ENCODE measurements at places on chromosomes 1 and 21.

GRCh38 chr21:35204850-35205541 lies 155.9 kb upstream of the RUNX1 start:
- no peak for DNase-seq

DNA sequence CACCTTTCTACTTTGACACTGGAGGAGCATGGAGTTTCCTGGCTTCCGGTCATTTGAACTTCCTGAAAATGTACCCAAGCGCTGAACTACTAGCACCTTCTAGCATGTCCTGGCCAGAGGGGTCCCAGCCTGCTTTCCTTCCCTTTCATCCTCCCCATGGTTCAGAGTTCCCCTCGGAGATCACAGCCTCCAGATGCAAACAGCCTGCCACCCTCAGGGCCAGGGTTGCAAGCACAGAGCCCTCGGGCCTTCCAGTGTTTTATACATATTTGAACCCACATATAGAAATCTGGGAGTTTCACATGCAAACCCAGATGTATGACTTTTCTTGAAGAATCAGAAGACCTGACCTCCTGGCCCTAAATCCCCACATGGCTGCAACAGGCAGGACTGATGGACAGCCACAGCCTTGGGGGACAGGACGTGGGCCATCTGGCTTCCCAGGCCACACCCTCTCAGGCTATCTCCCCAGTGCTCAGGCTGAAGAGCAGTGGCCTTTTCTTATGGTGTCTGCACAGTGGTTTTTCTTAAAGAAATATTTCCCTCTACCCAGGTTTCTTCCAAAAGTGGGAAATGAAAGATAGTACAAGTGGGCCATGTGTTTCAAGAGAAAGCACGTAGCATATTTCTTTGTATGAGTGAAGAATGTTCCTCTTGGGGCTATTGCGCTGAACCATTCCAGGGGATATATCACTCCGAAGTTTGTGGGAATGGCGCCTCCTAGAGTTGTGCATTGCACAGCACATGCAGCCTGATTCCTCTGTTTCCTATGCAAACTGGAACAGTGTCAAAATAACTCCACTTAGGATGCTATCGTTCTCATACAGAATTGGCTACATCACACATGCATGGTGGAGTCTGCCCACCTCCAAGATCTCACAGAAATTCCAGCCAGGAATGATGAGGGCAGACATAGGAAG lies 232.0 kb upstream of the VAMP3 start:
- DNase-seq, result no peak

DNA sequence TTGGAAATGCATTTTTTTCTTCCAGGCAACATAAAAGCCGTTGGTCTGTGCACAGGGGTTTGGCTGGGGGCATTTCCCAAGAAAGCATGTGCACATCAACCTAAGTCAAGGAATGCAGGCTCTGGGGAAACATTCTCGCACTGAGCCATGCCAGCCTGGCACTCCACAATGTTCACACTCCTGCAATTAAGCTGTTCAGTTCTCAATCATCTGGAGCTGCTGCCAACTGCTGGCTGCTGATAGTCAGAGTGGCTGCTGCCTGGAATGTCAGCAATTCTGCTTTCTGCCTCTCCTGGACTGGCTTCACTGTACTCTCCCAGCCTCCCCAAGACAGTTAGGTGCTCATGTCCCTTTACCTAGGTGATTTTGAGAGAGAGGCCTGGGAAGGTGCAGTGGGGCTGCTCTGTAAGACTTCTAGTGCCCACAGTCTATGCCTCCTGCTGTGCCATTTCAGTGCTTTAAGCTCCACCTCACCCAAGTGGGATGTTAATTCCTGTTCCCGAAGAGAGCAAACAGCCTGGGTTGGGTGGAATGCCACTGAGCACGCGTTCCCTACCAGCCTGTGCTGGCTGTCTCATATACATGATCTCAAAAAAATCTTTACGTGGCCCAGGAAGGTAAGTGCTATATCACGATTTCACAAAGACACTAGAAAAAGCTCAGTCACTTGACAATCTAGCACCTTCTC lies 131.7 kb downstream of the BRINP2 start:
- DNase-seq, result no peak

DNA sequence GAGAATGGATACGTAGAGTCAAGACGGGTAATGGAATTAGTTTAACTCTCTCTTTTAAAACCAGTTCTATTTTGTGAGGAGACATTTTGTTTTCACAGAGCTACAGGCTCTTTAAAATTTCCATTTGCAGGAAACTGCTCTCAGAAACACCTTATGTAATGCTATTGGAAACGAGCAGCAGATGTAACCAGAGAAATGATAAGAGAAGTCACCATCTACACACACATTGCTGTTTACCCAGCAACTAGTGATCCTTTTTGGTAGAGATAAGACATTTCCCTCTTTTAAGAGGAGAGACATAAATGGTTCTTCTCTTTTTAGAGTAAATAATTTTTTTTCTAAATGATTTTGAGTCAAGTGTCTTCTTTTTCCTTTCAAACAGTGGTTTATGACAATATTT lies 80.6 kb downstream of the KCTD3 start:
- no peak for DNase-seq

DNA sequence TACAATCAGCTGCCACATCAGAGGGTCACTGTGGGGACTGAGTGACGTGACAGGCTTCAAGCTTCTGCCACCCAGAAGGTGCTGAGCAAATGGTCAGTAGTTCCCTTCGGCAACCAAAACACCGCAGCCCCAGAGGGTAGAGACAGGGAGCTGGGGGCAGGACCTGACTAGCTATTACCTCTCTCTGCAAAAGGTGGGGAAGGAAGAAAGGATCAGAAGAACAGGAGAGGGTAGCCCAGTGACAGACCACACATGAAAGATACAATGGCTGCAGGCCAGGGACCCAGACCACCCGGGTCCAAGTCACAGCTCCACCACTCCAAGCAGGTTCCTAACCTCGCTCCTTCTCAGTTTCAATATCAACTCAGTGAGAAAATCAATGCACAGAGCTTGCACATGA lies 377.1 kb downstream of the NPHP4 start:
- DNase-seq, result no peak

GRCh38 chr1:61839679-61840078 lies 97.4 kb downstream of the PATJ start:
- DNase-seq, result no peak

DNA sequence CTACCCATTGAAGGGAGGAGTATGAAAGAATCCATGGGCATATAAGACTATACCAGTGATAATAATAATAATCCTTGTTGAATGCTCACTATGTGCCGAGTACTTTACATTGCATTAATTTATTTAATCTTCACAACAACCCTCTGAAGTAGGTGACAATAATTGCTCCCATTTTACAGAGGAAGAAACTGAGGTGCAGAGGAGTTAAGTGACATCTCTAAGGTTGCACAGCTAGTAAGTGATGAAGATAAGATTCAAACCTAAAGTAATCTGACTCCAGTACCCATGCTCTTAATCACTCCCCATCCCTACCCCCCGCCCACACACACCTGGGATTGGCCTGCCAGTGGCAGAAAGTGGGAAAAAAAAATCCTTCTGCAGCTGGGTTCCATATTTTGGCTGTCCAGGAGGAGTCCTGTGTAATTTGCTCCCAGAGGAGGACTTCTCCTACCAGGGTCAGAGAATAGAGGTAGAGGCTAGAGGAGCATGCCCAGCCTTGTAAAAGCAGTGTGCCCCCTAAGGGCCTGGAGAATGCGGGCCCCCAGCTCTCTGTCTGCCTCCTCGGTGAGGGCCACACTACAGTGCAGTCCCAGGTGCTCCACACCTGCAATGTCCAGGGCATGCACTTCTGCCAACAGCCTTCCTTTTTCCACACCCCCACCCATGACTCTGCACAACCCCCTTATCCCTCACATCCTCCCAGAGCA lies 57.8 kb downstream of the TMEM53 start:
- no peak for DNase-seq

DNA sequence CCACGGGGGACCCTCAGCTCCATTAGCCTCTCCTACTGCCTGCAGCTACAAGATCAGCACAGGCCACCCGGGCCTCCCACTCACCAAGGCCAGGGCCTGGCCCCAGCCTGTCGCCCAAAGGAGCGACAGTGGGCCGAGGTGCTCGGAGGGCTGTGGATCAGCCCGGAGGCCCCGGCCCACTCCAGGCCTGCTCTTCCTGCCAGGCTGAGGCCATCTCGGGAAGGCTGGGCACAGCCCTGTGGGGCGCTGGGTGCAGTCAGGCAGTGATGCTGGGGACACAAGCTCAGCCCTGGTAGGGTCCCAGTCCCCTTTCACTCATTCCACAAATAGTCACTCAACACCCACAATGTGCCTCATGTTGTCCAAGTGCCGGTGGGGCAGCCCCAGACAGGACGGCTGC lies 58.8 kb downstream of the CASZ1 start:
- DNase-seq, result no peak

Measured in stimulated activated CD8-positive, alpha-beta memory T cell treated with anti-CD3 and anti-CD28 coated beads, Interleukin-4, amount 100 ng/mL, for 4 hours (primary cell).